ENCODE measurements at places on chromosomes 11 and 22. TPM values are rescaled to one million over a fixed set of nuclear protein-coding genes. Genes with fewer than 3 reads are reported as not detected.

GRCh38 chr22:24883432-24883831 lies 63.1 kb downstream of the LHFPL7 start:
- DNase-seq = no peak

DNA sequence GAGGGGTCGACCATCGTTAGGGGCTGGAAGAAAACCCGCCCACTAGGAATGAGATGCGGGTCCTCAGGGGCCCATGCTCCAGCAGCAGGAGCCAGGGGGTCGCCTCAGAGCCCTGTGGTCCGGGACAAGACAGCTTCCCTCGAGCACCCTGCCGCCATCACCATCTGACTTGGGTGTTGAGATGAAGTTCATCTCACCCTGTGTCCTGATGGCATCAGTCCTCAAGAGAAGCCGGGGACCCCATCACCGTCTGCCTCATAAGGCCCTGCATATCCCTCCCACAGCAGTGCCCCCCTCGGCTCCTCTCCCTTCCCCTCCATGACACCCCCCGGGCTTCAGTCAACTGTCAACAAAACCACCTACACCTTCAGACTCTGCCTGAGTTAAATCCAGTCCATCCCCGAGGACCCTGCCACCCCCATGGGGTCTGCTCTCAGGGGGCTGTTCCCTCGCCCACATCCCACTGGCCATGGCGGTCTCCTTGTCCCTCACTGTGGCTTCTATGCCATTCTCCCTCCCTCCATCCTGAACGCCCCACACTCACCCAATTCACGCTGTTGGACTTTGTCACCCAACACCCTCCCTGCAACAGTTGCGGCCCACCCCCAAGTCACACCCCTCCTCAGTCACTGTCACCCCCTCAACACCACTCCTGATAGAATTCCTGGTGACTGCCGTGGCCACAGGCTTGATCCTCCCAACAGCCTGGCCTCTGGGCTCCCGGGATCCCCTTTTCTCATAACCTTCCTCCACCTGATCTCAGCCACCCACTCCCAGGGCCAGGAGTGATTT lies 87.7 kb upstream of the RTL6 start:
- DNase-seq = no peak

SPON1 gene
- 95.6 TPM for polyA plus RNA-seq

FADS3 gene
- 8.4 TPM for polyA plus RNA-seq

LYVE1 gene
- 134 TPM for polyA plus RNA-seq

GRCh38 chr11:92504004-92504403 lies 279.4 kb downstream of the FAT3 start:
- DNase-seq = no peak

- DNase-seq = no peak
Measured at GRCh38 chr11:88596786-88597185, 259.2 kb upstream of the CTSC start.

OVCH2 gene
- 4.1 TPM for polyA plus RNA-seq

DNA sequence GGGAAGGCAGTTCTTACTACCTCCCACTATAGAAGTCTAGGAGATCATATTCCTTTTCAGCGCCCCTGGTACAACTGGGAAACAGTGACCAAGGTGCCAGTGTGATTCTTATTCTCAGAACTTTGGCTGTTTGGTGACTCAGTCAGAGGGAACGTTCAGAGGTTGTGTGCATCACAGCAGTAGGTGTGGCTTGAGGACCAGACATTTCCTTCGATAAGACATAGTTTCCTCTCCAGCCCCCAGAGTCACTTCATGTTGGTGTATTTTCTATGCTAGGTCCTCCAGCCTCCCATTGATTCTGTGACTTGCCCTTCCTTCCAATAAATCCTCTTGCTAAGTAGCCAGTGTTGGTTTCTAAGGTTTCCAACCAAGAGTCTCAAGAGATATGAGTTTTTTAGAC lies 171.9 kb upstream of the MPPED2 start:
- no peak for DNase-seq

DNA sequence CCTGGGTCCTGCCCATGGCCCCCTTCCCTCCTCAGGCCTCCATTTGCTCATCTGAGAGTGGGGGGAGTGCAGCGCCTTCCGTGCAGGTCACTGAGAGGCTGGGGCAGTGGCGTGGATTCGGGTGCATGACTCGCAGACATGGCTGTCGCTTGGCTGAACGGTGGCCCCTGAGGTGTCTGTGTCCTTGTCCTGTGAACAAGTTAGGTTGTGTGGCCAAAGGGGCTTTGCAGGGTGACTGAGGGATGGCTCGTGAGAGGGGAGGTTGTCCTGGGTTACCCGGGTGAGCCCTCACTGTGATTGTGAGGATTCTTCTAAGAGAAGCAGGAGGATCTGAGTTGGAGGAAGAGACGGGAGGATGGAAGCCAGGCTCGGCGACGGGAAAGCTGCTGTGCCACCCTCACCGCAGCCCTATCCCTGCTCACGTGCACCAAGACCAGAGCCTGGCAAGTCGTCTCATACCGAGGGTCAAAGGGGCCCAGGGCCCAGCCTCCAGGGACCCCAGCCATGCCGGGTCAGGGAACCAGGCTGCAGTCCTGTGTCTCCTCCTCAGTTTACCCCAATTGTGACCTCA lies 79.1 kb downstream of the KCNQ1 start:
- DNase-seq = no peak

- DNase-seq = no peak
Measured at GRCh38 chr11:65655570-65656332, 7.0 kb downstream of the RELA start.

GRCh38 chr22:30541961-30542810 lies 4.4 kb downstream of the SEC14L6 start:
- no peak for DNase-seq

KRTAP5-10 gene
- 0.18 TPM for polyA plus RNA-seq

All from right lung (tissue), 10 donors.